ENCODE measurements at places on chromosomes 3 and 15.

GRCh38 chr3:61152071-61152470, 99.2 kb downstream of the FHIT start:
- DNase-seq: no peak

DNA sequence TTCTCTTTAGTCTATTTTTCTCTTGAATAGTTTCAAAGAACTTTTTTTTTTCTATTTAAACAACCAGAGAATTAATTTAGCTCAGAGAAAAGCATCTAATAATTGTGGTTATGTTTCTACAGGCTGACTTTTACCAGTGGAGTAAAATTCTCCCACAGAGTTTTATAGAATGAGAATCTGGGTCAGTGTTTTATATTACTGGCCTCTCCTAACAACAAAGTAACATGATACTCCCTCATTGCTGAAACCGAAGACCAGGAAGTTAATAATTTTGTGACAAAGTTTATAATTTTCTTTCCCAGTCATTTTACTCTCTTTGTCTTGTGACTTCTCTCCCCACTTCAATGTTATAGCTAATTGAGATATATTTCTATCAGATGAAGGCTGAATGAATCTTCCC, 946.9 kb downstream of the EPHA3 start:
- DNase-seq: no peak

- no peak for DNase-seq
Measured at GRCh38 chr15:56996093-56996492, 77.6 kb downstream of the TCF12 start.

GRCh38 chr3:59817511-59817910, 767.7 kb upstream of the CFAP20DC start:
- DNase-seq: no peak

GRCh38 chr3:104032283-104032682, 1334.4 kb upstream of the ALCAM start:
- no peak for DNase-seq

DNA sequence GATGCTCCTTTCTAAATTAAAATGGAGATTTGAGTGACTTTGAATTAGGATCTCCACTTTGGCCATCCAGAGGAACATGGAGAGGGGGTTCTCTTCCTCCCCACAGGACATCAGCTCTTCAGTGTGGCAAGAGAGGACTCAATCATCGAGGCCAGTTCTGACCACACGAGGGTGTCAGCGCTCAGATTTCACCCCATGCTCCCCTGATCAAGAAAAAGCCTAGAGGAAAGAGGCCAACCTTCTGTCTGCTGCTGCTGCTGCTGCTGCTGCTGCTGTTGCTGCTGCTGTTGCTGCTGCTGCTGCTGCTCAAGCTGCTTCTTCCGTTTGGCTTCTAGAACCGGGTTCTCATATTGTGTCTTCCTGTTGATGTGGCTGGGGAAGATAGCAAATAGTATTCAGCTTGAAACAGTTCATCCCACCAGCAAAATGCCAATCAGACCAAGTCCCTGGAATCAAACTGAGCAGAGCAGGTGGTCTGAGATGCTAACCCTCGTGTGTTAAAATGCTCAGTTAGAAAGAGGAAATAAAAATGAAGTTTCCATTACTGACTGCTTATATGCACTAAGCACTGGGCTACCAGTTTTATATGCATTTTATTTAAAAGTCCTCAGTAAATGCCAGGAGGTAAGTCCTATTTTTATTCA, 599.0 kb downstream of the MAGI1 start:
- DNase-seq: no peak

- no peak for DNase-seq
Measured at GRCh38 chr15:48541341-48542278, 103.9 kb downstream of the FBN1 start.

GRCh38 chr15:88337993-88338392, 81.5 kb upstream of the NTRK3 start:
- no peak for DNase-seq

- no peak for DNase-seq
Measured at GRCh38 chr15:78120523-78120922, 10.7 kb downstream of the CIB2 start.

DNA sequence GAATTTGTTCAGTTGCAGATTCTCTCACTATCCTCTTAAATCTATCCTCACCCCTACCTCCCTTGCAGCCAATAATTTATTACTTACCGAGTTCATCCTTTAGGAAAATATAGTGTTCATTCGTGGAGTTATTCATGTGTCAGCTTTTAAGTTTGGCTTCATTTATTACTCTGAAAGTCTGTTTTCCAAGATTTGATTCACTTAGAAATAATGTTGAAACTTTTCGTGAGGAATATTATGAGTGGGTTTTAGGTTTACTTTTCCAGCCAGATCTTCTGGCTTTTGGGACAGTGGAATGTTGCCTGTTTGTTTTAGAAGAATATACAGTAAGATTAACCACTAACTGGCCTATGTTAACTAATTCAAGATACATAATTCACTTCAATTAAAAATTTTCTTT, 161.0 kb upstream of the CGNL1 start:
- DNase-seq: no peak

DNA sequence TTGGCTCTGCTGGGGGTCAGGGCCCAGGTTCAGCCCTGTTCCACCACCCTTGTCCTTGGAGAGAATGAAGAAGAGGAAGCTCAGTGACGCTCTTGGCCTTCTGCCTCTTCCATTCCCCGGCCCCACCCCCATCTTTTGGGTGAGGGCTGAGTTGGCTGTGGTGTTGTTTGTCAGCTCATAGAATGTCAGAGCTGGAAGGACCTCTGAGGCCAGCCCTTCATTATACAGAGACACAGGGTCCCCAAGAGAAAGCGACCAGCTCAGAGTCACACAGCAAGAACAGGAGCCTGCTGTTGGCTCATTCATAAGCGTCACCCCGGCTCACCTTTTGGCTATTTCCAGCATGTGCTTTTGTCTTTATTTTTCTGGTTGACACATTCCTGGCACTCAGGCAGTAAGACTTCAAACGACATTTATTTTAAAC, 68.2 kb downstream of the AAGAB start:
- DNase-seq: no peak

GRCh38 chr3:27342267-27342666, 26.9 kb downstream of the NEK10 start:
- no peak for DNase-seq

- DNase-seq: no peak
Measured at GRCh38 chr3:97934980-97935695, 37.1 kb downstream of the RIOX2 start.

- DNase-seq: peak; percentile 65
Measured at GRCh38 chr3:128845778-128846485, 33.5 kb upstream of the ACAD9 start.

DNA sequence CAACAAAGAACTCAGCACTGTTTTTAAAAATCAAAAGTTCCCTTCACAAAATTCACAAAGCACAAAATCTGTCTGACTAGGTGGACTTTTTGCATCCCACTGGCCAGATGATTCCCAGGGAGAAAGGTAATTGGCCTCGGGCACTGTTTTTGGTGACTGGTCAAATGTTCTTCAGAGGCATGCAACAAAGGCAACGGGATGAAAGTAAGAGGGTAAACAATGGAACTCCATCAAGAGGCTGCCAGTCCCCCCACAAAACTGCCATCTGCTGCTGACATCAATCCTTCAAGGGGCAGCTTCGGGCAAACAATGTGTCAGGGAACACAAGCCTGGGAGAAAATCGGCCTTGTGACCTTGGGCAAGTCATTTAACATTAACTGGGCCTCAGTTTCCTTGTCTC, 3.3 kb downstream of the SRGAP3 start:
- no peak for DNase-seq
